ENCODE measurements at places on chromosomes 13 and 19. TPM values are rescaled to one million over a fixed set of nuclear protein-coding genes. Genes with fewer than 3 reads are reported as not detected.

Gene CGB3
- not detected for total RNA-seq

Gene PSG1
- total RNA-seq = 0.58 TPM

Gene ZNF8
- total RNA-seq = 4.9 TPM

Gene NLRP9
- total RNA-seq = not detected

Gene FUT2
- total RNA-seq = not detected

Gene CYP4F3
- total RNA-seq = not detected

Gene TDRD12
- under 0.01 TPM for total RNA-seq

Gene MIER2
- 14.5 TPM for total RNA-seq

Gene MRPS31
- total RNA-seq = 13.1 TPM

Gene IFNL1
- not detected for total RNA-seq

Gene KL
- total RNA-seq = 0.15 TPM

Gene SLC1A6
- not detected for total RNA-seq

Gene C13orf42
- not detected for total RNA-seq

Gene MEX3D
- total RNA-seq = 80.6 TPM

Gene ZNF222
- total RNA-seq = 4.8 TPM

Gene JSRP1
- 0.15 TPM for total RNA-seq

Gene KANK3
- total RNA-seq = 0.15 TPM

Gene PABPC3
- total RNA-seq = 0.15 TPM

Gene SIGLEC10
- total RNA-seq = not detected

Gene GJB6
- total RNA-seq = not detected

Gene ZNF699
- 10.4 TPM for total RNA-seq

Gene ZNF43
- 8.6 TPM for total RNA-seq

Gene CARS2
- total RNA-seq = 77.1 TPM

Gene MISP3
- total RNA-seq = 0.15 TPM

Gene FFAR3
- not detected for total RNA-seq

Gene EFNA2
- not detected for total RNA-seq

Gene LRRC4B
- 2.0 TPM for total RNA-seq

Gene PDE4A
- 6.3 TPM for total RNA-seq

Gene RELB
- 4.1 TPM for total RNA-seq

Gene PIN1
- 166 TPM for total RNA-seq

Gene TMEM38A
- total RNA-seq = 5.6 TPM

Gene CHERP
- 9.4 TPM for total RNA-seq

Gene SLC10A2
- total RNA-seq = not detected

Gene SLC6A16
- 0.66 TPM for total RNA-seq

Gene S1PR2
- total RNA-seq = 70.8 TPM

Gene SERPINE3
- total RNA-seq = not detected

Gene NPAS1
- not detected for total RNA-seq

Gene ERFL
- total RNA-seq = under 0.01 TPM

Gene CEACAM3
- total RNA-seq = not detected

Gene SYT3
- total RNA-seq = under 0.01 TPM

Gene NAA16
- 6.6 TPM for total RNA-seq

Gene C19orf33
- not detected for total RNA-seq

Gene NKPD1
- under 0.01 TPM for total RNA-seq

Gene CATSPERD
- not detected for total RNA-seq

Gene TMEM221
- total RNA-seq = 0.33 TPM

Gene GAS6
- total RNA-seq = 90.5 TPM

Gene ZNF256
- total RNA-seq = 3.3 TPM

Gene ETFB
- total RNA-seq = 193 TPM

Gene MAB21L1
- 2.6 TPM for total RNA-seq

Gene ANKRD24
- total RNA-seq = 1.0 TPM

Measured in smooth muscle cell of trachea (primary cell).